ENCODE measurements at places on chromosomes 3 and 15. TPM values are rescaled to one million over a fixed set of nuclear protein-coding genes. Genes with fewer than 3 reads are reported as not detected.

Gene INSYN1
- polyA plus RNA-seq = 2.5 TPM

Gene XPC
- 5.3 TPM for polyA plus RNA-seq

- DNase-seq = no peak
Observed at GRCh38 chr3:114551770-114552526, 258.1 kb downstream of the TIGIT start.

DNA sequence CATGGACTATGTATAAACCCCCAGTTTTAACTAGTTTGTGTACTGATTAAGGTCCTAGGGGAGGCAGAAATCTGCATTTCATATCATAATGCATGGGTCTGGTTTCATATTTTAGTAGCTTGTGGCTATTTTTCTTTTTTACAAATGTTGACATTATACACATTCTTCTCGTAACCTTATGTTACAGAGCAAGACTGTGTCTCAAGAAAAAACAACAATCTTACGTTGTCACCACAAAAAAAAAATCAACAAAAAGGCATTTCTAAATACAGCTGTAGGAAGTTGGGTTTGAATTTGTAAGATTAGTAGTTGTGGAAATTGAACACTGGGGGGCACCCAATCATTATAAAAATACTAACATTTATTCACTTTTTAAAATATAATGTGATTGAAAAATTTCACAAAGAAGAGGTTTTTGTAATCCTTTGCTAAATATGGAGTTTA is 17.9 kb downstream of the SERP1 start:
- DNase-seq = no peak

- DNase-seq = no peak
Observed at GRCh38 chr3:94258851-94259250, 196.0 kb downstream of the NSUN3 start.

- DNase-seq = no peak
Observed at GRCh38 chr3:180277041-180277440, 240.3 kb upstream of the PEX5L start.

- DNase-seq = no peak
Observed at GRCh38 chr15:69862540-69862939, 235.2 kb downstream of the TLE3 start.

Data from psoas muscle (tissue), 8 donors.